M059J (cell line): ENCODE measurements at places on chromosomes 11 and 22. TPM values are rescaled to one million over a fixed set of nuclear protein-coding genes. Genes with fewer than 3 reads are reported as not detected.

- DNase-seq: no peak
Observed at GRCh38 chr11:77183431-77183984, 55.5 kb downstream of the MYO7A start.

APLNR gene
- total RNA-seq: not detected in 2 replicates

GRCh38 chr11:11265320-11265719 lies 87.7 kb downstream of the CSNK2A3 start:
- no peak for DNase-seq

GRCh38 chr11:95863486-95864140 lies 60.3 kb downstream of the MTMR2 start:
- DNase-seq: peak; percentile 44

DNA sequence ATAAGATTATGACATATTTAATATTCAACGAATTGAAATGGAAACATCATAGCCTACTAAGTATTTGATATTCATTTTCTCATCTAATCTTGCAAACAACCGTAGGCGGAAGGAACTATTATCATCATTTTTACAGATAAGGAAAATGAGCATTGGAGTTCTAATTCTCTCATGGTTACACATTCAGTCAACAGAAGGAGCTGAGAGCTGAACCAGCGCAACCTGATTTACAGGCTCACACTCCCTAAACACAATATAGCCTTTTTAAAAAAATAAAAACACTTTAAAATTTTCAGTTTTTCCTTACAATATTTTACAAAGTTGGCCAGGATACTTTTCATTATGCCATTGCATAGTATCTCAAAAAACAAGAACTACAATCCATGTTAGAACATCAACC lies 74.8 kb downstream of the APOL5 start:
- DNase-seq: no peak

- no peak for DNase-seq
Observed at GRCh38 chr11:59877325-59877724, 1.3 kb upstream of the OOSP3 start.

CYP2D6 gene
- not detected in 2 replicates for total RNA-seq

CBX7 gene
- 0.76 and 3.0 TPM in 2 replicates for total RNA-seq

GRCh38 chr11:31340903-31341572 lies 28.5 kb downstream of the DCDC1 start:
- DNase-seq: peak; percentile 34

GRCh38 chr11:130653838-130654636 lies 205.6 kb downstream of the ADAMTS15 start:
- peak; percentile 49 for DNase-seq

DNA sequence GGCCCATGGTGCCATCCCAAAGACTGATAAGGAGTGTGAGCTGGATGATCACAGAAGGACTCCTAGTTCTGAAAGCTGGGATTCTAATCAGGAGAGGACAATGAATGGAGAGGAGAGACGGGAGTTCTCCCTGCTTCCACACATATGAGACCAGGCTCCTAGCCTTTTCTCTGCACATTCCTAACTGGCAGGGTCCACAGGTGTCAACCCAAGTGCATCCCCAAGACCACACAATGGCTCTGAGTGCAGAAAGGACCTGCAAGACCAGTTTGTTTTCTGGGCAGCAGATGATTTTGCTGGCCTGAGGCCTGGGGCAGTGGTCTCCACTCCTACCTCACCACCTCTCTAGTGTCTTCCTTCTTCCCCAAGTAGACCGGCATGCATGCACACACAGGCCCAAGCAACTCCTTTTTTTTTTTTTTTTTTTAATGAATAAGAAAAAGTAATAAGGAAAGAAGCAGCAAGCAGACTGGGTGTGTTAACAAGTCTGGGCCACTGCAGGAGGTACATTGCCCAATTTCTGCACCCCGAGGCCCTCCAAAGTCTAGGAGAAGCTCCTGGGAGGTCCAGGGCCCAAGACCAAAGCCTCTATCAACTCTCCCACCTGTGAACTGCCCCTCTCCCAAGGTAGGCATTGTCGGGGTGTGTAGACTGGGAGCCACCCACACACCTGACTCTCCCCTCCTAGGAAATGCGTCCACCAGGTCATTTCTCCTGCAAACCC lies 1.2 kb upstream of the TSKU start:
- no peak for DNase-seq

ART5 gene
- not detected in 2 replicates for total RNA-seq

CPT1A gene
- total RNA-seq: 15.0 and 24.1 TPM in 2 replicates

DNA sequence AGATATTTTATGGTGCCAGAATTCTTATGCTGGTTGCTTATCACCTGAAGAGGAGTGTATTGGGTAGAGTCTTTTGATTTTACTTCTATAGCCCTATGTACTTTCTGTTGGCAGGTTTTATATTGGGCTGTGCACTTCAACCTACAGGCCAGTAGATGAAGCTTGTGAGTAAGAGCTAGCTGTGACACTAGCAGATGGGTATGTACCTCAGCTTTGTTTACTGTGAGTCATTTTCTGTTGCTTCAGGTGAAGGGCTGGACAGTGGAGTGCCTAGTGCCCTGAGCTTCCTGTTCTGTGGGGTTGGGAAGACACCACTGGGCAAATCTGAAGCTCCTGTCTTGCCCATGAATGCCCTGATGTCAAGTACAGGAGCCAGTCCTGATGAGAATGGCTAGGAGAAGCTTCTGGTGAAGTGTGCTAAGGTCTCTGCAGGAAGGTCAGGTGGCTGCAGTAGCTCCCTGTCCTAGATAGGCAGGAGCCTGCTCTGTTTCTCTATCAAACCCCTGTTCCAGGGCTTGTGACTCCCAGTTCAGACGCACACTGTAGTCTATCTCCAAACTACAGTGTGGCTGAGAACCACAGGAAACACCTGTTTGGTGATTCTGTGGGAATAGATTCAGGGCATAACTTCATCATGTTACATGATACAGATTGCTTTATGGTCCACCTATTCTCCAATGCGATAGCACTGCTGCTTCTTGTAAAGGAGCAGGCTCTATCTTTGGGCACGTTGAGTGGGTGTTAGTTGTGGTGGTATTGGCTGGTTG lies 755.7 kb downstream of the KCNA4 start:
- peak; percentile 90 for DNase-seq

GRCh38 chr11:103967985-103968384 lies 68.5 kb upstream of the DDI1 start:
- DNase-seq: no peak

NPAS4 gene
- total RNA-seq: not detected in 2 replicates

GRCh38 chr22:24580276-24580675 lies 12.6 kb downstream of the LRRC75B start:
- no peak for DNase-seq
